Stimulated activated CD4-positive, alpha-beta T cell treated with anti-CD3 and anti-CD28 coated beads, Interleukin-1b, Interleukin-23, amount 100 ng/mL, for 1 hour (primary cell): ENCODE measurements at places on chromosomes 5 and 9.

DNA sequence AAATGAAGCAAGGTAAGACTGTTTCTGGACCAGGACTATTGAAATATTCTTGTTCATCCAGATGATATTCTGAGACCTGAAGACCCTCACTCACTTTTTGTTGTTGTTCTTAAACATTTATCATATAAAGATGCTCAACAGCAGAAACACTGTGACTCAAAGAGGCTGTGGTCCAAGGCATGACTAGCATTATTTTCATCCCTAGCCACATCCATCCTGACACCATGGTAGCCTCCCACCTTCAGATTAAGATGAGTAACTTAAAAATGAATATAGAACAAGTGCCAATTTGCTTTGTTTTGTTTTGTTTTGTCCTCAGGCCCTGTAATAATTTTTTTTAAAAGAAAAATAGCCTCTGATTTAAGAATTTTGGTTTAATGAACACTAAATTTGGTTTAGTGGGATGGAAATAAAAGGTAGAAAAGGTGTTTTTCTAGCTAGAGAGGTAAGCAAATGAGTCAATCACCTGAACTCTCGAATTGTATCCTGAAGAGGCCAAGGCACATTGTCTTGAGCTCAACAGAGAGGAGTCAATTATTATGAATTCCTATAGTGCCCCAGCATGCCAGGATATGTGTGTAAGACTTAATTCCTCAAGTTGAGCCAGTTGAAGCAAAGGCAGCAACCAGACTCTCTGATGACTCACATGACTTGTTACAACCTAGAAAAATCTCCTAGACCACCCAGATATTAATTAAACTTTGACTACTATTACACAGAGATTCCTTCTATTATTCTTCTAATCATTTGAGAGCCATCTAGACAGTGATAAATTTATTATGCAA, 380.1 kb upstream of the TUSC1 start:
- DNase-seq: no peak

DNA sequence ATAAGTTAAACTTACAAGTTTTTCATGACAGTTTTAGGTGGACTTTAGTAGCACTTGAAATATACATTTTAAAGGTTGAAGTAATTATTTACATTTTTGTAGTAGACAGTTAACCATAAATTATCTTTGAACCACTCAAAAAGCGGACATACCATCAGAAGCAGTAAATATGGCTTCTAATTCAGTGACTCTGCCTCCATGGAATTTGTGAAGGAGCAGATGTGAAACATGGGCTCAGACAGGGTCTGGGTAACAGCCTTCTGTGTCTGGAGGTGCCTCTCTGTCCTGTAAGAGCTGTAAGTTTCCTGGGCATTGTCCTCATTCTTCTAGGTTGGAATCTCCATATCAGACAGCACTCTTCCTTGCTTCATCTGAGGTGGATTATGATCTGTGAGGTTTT, 12.4 kb downstream of the RLN2 start:
- no peak for DNase-seq

- no peak for DNase-seq
These were observed 60.3 kb downstream of the S1PR3 start for GRCh38 chr9:89051421-89052025.

- DNase-seq: no peak
These were observed 5.7 kb downstream of the RAPGEF1 start for GRCh38 chr9:131734165-131734610.

DNA sequence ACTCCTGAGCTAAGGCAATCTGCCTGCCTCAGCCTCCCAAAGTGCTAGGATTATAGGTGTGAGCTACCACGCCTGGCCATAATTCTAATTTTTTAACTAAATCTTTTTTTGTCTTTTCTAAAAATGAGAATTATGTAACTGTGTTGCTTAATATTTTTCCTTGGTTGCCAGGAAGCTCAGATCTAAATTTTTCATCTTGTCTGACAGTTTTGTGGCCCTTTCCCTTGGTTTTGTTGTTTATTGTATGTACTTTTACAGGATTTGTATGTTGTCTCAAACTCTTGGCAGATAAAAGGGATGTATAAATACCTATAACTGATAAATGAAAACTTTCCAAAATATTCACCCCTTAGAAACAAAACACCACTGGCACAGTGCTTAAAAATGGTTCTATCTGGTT, 88.2 kb upstream of the KLF9 start:
- DNase-seq: no peak
